ENCODE measurements at places on chromosomes 13 and 19. TPM values are rescaled to one million over a fixed set of nuclear protein-coding genes. Genes with fewer than 3 reads are reported as not detected.

LRFN3 gene
- 7.6 TPM for total RNA-seq

ZSCAN4 gene
- total RNA-seq: not detected

LILRB3 gene
- total RNA-seq: 8.5 TPM

F7 gene
- 0.29 TPM for total RNA-seq

- no peak for DNase-seq
These were observed 371.3 kb downstream of the COG6 start for GRCh38 chr13:40026741-40027140.

DNA sequence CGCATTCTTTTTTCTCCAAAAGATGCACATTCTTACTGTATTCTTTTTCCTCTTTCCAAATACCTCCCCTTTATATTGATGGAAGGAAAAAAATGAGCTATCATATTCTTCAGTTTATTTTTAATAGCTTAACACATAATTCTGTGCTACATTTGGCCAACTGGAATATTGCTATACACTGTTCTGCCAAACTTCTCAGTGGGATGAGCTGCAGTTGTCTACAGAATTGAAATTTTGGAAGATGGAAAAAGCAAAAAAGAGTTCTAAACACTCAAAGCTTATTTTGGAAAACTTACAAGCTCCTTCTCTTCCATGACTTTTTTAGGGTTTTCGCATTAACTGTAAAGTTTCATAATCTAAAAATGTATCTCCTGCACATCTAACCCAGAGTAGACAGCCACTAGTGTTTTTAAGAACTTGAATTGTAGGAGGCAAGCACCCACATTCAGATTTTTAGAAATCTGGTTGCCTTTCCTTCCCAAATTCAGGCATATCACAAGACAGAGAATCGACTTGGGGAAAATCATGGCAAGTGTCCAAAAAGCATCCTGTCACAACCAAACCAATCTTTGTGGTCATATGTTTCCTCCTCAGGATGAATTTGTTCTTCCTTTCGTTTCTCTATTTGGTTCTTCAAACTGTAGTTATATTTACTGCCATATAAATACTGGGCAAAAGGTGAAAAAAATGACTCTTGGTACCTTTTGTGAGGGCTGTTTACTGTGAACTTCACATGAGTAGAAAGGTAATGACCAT is 111.4 kb upstream of the FRY start:
- no peak for DNase-seq

- peak; percentile 90 for DNase-seq
These were observed at the start of gene ZNF552 for GRCh38 chr19:57814505-57815246. Gene ZNF552 (minus strand): TSS chr19:57814913. CDS start chr19:57814743, 170 bp downstream.

- DNase-seq: no peak
These were observed 323.7 kb downstream of the MTUS2 start for GRCh38 chr13:29143847-29144246.
